ENCODE measurements at places on chromosomes 1 and 21.
A peak's percentile ranks its signal among the peaks of the same experiment; 100 is the strongest.

- peak; percentile 66 for DNase-seq
These were observed 9.6 kb downstream of the PROK1 start for GRCh38 chr1:110460253-110461220.

DNA sequence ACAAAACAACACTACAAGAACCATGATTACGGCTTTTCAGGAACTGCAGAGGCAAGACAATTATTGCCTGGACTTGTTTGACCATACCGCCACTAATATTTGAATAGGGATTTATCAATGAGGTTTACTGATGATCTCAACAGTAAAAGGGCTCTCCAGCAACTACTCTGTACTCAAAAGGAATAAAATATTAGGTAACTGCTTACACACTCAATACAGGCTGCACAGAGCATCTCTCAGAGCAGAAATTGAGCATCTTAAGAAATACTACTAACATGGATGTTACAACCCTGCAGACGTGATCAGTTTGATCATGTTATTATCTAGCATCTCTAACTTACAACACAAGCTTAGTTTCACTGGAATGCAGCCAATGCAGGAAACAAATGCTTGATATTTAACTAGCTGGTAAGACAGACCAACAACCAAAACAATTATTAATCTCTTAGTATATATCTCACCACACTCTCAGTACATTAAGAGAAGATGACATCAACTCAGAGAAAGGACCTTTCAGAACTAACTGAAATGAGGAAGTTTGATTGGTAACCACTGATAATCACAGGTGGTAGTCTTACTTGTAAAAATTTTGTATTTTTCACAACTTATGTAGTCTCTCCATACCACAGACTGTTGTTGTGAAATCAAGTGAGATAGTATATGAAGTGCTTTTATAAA lies 52.2 kb downstream of the PUM1 start:
- DNase-seq: no peak

- no peak for DNase-seq
These were observed 42.5 kb downstream of the PLPPR5 start for GRCh38 chr1:98962156-98962555.

GRCh38 chr21:43281661-43282357 lies 113.0 kb downstream of the CRYAA start:
- DNase-seq: no peak

DNA sequence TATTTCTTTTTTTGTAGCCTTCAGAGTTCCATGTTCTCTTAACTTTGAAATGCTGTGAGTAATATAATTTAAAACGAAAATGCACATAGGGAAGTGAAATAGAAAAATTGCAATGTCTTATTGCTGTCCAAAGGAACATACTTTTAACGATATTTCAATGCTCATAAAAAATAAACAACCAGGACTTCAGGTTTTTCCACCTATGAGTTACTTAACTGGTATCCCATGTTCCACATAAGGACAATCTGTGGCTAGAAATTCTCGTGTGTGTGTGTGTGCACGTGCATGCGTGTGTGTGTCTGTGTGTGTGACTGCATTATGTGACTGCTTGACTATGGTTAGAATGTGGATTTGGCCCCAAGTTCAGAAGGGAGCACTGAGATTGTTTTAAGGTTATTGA lies 200.8 kb upstream of the ADGRL4 start:
- DNase-seq: no peak

GRCh38 chr1:53669621-53670191 lies 69.3 kb downstream of the GLIS1 start:
- no peak for DNase-seq

GRCh38 chr1:242854466-242854865 lies 330.0 kb upstream of the PLD5 start:
- no peak for DNase-seq

- no peak for DNase-seq
These were observed 29.0 kb upstream of the PRRX1 start for GRCh38 chr1:170634824-170635410.

DNA sequence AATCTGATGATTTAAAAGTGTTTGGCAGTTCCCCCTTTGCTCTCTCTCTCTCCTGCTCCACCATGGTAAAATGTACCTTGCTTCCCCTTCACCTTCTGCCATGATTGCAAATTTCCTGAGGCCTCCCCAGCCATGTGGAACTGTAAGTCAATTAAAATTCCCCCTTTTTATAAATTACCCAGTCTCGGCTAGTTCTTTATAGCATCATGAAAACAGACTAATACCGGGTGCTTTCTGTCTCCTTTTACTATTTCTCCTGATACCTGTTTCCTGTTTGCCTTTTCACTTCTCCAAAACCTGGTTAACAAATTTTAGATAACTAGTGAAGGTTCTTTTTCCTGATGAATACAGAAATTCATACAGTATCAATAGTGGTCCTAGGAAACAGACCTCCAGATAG lies 1670.3 kb downstream of the MRPL39 start:
- DNase-seq: no peak

DNA sequence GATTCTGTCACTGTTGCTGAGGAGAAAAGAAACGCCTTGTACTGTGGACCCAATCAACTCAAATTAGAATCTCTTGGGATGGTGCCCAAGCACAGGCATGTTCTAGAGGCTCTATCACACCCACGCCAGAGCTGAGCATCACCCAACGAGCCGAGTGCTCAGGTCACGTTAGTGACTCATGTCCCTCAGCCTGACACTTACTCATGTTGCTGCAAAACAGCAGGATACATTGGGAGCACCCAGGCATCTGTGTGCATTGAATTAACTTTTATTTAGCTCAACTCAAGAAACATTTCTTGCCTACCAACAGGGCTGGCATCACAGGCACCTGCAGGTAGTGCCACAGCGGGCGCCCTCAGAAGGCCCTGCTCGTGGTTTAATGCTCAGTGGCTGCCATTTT lies 149.8 kb downstream of the ETS2 start:
- DNase-seq: no peak

DNA sequence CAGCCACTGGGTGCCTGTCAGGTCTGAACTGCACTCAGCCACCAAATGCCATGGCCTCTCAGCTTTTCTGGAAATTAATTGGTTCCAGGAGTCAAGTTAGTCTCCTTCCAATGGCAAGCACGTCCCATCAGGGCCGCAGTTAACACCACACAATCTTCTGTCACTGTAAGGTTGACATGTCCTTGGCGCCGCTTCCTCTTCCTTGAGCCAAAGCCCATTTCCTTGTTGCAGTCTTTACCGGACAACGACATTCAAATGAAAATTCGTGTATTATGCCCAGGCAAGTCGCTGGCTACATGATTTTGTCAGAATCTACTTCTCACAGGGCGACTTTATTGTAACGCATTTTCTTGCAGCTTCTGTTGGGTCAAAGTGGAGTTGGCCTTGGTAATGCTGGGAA lies 430.6 kb upstream of the KAZN start:
- no peak for DNase-seq

GRCh38 chr1:167645140-167645541 lies 15.1 kb downstream of the RCSD1 start:
- no peak for DNase-seq

GRCh38 chr1:111596499-111596898 lies 23.1 kb upstream of the RAP1A start:
- no peak for DNase-seq

DNA sequence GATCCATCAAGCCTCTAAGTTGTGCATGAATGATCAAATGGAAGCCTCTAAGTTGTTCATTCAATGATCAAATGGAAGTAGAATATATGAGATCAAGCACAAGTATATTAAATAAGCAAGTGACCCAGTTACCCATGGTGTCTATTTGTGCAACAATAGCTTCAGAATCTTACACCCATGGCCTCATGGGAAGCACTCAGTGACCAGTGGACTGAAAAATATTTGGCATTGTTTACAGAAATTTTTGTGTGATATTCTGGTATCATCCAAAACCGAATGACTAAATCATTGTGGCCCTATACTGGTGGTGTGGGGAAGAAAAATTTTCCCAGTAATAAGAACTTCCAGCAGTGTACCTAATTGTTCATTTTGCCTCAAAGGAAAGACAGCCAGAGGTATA lies 46.6 kb downstream of the DUSP10 start:
- DNase-seq: no peak

GRCh38 chr21:16993416-16994038 lies 519.3 kb upstream of the CXADR start:
- no peak for DNase-seq

- DNase-seq: no peak
These were observed 7.3 kb downstream of the PPP2R5A start for GRCh38 chr1:212292250-212293105.

GRCh38 chr1:156676820-156677615 lies at the start of gene NES:
Gene NES, minus strand, starts transcription at chr1:156677407. Its CDS starts 143 bp downstream, at chr1:156677264.
- DNase-seq: peak; percentile 81
